ENCODE measurements at places on chromosomes 6 and 20.

DNA sequence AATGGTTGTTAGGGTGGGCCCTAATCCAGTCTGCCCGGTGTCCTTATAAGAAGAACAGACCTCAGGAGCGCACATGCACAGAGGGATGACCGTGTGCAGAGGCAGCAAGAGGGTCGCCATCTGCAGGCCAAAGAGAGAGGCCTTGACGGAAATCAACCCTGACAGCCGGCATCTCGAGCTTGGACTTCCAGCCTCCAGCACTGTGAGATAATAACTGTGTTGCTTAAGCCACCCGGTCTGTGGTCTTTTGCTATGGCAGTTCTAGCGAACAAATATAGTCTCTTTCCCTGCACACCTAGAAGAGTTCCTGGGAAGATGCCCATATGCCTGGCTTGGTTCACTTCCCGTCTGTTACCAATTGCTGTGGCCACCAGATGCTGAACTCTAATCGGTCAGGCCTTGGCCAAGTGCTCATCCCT, 35.3 kb upstream of the PTGIS start:
- DNase-seq: no peak

DNA sequence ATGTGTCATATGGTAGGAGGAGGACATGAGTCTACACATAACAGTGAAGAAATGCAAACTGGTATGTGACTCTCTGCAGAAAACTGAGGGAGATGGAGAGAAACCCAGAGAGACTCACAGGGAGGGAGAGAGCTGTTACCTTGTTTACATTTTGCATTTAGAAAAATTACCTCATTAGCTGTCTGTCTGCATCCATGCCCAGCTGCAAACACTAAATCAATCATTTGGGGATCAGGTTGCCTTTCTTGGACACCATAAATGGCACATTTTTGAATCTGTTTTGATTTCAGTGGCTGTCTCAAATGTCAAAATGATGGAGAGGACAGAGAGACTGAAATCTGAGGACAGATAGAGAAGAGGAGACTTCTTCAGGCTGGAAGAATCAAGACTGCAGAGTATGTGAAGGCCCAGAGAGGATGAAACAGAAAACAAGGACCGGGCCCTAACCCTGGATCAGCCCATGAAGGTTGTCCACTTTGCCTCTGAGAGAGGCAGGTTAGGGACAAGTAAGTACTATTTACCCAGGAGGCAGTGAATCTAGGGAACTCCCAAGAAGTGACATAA, 92.2 kb downstream of the UNC5CL start:
- DNase-seq: no peak

DNA sequence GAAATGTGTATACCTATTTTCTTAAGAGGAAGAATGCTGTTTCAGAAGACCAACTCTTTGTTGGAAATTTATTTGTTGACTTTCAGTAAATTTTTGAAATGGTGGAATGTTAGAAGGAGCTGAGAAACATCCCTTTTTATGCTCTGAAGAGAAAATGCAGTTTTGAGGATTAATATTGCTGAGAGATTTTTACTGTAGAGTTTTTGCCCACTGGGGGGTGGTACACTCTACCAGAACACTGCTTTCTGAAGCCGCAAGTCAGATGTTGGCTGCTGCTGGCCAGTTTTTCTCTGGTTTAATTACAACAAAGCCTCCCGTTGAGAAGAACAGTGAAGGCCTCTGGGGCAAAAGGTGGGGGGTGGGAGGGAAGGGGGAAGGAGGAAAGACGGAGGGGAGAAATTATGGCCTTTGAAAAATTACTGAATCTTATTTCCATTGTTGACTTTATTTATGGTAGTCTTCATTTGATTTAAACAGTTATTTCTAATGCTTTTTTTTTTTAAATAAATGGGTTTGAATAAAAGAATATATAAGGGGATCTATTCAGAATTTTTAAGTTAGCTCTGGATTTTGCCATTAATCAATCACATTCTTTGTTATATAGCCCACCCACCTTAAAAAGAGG, 3.0 kb downstream of the FLRT3 start:
- DNase-seq: no peak

DNA sequence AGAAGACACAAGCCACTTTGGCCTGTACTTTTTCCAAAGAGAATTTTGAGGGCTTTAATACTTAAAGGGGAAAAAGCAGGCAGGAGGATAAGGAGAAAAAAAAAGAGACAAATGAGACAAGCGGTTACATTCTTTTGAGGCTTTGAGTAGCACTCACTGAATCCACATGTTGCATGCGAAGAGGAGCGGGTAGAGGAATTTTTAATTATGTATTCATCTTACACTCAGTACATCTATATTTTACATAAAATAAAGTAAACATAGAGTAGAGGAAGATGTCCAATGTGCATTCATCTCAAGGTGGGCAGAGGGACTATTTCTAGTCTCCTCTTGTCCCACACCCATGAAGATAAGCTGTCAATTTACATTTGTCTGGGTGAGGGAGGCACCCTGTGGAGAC, 266.9 kb downstream of the CD109 start:
- DNase-seq: no peak

- no peak for DNase-seq
Observed at GRCh38 chr20:57457243-57458095, 66.3 kb downstream of the RBM38 start.

DNA sequence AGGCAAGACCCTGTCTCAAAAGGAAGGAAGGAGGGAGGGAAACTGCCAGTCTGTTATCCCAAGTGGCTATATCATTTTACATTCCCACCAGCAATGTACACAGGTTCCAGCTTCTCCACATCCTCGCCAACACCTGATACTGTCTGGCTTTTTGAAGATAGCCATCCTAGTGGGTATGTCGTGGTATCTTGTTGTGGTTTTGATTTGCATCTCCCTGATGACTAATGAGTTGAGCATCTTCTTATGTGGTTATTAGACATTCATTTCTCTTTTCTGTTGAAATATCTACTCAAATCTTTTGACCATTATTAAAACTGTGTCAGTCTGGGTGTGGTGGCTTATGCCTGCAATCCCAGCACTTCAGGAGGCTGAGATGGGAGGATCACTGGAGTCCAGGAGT, 47.9 kb upstream of the ARID1B start:
- DNase-seq: no peak

DNA sequence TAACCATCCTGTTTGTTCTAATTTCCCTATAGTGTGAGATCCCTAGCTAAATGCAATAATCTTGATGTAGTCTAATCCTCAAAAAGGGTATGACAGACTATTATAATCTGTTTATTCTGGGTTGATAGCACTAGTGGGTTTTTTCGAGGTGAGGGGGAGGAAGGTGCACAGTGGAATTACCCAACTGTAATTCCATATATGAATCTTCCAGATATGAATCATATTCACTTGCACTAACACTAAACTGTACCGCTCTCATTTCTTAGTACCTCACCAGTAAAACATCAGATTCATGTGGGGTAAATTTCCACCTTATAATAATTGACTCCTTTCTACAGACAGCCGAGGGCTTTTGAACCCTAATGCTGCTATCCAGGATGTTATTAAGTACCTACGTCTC, 16.5 kb downstream of the NCOA7 start:
- DNase-seq: no peak
